Activated B cell treated with CpG ODN at 0.5 μM for 24 hours (primary cell): ENCODE measurements at places on chromosomes 13 and 19.
A peak's percentile ranks its signal among the peaks of the same experiment; 100 is the strongest.

- no peak for DNase-seq
Measured at GRCh38 chr13:29129616-29130015, 309.5 kb downstream of the MTUS2 start.

DNA sequence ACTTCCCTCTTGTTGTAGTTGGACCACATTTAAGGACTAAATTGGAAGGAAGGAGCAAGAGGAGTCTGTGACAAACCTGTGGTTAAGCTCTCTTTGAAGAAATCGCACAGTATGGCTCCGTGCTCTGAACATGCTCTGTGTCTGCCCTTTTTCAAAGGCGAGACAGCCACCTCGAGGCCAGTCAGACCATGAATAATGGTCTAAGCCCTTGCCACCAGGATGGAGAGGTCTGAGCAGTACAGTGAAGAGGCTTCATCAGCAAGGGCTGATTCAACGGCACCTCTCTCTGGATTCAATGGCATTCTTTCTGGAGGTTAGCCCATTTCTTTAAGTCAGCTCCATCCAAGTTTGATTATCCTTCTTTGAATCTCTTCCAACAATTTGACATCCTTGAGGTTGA, 30.9 kb downstream of the FAM216B start:
- DNase-seq, result no peak

DNA sequence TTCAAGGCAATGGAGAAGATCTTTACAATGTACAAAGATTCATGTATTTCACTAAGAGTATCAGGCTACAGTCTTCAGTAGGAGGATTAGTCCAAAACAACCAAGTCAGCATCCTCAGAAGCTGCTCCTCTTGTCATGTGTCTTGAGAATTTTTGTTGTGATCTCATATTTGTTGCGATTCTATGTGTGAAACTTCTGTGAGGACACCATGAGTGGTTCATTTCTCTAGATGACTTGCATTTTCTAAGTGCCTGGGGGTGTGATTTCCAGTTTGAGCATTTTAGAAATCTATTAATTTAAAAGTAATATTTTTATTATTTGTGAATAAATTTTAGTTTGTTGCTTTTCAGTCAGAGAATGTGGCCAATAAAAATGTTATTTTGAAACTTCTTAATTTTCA, 94.5 kb downstream of the RAP2A start:
- DNase-seq, result no peak

GRCh38 chr13:112690283-112690929, 568 bp downstream of the ATP11A start:
- DNase-seq, result peak; percentile 33

DNA sequence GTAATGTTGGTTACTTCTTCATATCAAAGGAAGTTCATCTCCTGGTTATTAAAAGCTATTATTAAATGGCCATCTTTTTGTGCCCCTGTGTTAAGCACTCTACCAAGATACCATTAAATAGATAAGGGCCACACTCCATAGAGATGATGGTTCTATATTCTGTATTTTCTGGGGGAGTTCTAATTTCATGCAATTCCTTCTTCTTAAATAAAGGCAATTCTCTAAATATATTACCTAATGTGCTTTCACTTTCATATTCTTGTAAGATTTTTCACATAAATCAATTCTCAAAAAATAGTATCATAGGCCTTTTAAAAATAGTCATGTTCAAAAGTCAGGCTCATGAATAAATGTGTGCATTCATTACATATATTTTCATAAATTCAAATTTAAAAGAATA, 47.0 kb upstream of the USPL1 start:
- DNase-seq, result no peak

DNA sequence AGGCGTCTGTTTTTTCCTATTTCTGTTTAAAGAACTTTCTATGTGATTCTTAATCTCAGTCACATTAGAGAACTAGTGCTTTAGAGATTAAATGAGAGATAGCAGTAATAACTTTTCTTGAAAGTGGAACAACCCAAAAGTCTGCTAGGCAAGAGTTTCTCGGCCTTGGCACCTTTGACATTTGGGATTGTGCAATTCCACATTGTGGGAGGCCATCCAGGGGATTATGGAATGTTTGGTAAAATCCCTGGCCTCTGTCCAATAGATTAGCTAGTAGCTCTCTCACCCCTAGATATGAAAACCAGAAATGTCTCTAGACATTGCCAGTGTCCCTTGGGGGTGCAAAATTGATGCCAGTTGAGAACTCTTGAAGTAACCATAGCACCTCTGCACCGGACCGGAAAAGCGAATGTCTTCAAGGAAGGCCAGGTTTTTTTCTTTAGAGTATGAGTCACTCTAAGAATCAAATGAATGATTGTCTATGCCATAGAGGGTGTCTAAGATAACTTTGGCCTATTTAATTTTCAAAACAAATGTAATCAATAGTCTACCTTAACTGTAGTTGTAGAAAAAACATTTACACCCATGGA, 45.0 kb upstream of the IL17D start:
- no peak for DNase-seq

GRCh38 chr19:31979362-31979761, 366.0 kb upstream of the ZNF507 start:
- no peak for DNase-seq

DNA sequence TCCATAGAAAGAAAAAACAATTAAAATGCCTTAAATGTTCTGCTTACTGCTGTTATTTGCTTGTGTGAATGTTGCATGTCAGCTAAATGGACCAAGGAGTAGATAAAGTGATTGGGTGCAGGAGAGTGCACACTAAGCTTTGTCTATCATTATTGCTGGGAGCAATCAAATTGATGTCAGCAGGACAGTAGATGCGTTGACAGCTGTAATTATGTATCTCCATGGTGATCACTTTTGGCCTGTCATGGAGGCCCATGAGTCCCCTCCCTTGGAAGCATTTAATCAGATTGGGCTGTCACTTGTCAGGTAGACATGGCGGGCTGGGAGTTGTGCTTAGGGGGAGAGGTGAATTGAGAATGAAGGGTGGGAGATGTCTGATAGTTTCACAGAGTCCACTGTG, 215.3 kb downstream of the PCCA start:
- no peak for DNase-seq

GRCh38 chr19:49343123-49343522, 7.9 kb downstream of the CD37 start:
- peak; percentile 14 for DNase-seq

DNA sequence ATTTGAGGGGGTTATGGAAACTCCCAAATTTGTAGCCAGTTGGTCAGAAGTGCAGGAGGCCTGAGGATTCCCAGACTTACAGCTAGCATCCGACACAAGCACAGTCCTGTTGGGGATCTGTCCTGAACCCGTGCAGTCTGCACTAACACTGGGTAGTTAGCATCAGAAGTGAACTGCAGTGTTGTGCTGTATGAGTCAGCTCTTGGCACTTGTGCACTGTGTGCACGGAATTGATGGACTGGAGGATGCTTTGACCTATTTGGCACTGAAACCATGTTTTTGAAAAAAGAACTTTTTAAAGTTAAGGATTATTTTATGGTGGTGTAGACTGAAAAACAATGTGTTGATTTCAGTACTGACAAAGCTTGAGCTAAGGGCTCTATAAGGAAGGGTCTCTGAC, 279.0 kb downstream of the NHLRC3 start:
- DNase-seq, result no peak

DNA sequence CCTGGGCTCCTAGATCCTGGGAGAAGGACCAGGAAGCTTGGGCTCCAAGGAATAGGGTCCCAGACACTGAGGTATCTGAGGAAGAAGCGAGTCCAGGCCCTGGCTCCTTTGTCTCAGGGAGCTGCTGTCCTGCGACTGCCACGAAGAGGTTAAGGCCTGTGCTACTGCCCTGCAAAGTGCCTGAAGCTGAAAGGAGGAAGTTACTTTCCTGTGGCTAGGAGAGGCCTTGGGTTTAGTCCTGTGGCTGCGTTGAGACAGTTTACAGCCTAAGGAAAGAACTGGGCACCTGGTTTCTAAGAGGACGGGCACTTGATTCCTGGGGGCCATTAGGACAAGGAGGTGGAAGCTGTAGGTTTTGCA, 2.8 kb downstream of the MYADM start:
- peak; percentile 34 for DNase-seq

- DNase-seq, result no peak
Measured at GRCh38 chr13:23901365-23901764, 4.1 kb upstream of the C1QTNF9B start.

GRCh38 chr13:27953676-27954405, 15.3 kb downstream of the CDX2 start:
- peak; percentile 73 for DNase-seq

- no peak for DNase-seq
Measured at GRCh38 chr13:43776006-43776405, 10.8 kb downstream of the ENOX1 start.

GRCh38 chr13:33782631-33783030, 35.3 kb upstream of the RFC3 start:
- DNase-seq, result no peak

- DNase-seq, result no peak
Measured at GRCh38 chr13:66663711-66664110, 566.4 kb downstream of the PCDH9 start.

DNA sequence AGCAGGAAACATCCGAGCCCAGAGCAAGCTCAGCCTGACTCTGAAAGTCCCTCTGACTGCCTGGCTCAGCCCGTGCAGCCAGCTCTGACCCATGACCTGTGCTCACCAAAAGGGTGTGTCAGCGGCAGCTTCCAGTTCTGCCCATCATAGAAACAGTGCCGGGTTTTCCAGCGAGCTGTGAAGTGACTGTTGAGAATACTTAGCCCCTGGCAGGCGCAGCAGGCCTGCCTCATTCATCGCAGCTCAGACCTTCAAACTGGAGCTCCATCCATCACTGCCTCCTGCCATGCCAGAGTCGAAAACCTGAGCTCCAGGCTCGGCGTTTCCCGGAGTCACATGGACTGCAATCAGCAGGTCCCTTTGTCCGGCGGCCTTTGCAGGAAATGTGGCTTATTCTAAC, 16.3 kb upstream of the GSX1 start:
- no peak for DNase-seq

DNA sequence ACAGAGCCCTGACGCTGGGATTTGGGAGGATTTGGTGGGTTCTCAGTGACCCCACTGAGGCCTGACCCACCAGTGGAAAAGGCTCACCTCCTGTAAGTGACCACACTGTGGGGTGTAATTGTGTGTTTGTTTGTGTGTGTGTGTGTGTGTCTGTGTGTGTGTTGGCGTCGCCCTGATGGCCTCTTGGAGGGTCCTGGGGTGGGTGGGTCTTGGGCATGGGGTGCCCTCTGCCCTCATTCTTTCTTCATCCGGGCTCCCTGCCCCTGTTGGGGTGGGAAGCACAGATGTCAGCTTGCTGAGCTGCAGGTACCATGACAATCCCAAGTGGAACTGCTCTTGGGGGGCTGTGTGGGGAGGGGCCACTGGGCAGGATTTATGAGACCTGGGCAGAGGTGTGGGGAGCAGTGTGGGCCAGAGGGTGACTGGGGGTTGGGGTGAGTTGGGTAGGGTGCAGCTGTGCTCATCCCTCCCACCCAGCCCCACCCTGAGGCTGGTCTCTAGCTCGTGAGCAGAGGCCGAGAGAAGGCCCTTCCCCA, 22.8 kb downstream of the WTIP start:
- no peak for DNase-seq

DNA sequence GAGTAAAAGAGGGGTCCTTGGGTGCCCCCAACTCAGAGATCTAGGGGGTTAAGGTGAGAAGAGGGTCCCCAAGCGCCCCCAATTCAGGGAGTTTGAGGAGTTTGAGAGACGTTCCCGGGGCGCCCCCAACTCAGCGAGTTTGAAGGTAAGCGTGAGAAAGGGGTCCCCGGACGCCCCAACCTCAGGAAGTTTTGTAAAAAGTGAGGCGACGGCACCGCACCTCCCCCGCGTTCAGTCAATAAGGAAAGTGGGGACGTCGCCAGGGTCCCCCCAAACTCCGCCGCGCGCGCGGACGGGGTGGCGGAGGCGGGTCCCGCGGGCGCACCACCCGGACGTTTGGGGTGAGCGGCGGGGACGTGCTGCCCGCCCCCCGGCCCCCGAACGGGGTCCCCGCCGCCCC, 353 bp downstream of the RFX2 start:
- no peak for DNase-seq

DNA sequence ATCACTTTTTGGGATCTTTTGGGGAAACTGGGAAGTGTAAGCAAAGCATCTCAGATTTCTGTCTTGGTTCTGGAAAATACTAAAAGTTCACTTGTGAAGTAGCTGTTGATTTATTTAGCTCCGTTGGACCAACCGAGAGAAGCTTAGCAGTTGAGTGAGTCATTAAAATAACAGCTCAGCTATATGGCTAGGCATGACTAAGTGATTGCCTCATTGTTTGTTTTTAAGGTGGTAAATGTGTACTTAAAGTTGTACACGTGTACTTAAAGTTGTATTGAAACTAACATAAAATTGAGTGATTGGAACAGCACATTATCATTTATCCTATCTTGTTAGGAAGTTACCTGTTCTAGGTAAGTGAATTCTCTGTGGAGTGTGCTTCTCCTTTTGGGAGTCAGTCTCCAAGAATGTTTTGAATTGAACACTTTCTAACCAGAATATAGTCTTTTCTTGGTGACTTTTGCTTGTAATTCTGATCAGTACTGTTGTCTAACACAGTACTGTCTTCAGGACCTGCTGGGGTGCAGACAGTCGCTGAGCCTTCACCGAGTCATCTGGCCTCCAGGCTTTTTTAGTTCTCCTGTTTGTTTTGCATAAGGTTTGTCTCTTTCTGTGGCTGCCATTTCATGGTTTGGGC, 2.9 kb upstream of the DCUN1D2 start:
- no peak for DNase-seq

DNA sequence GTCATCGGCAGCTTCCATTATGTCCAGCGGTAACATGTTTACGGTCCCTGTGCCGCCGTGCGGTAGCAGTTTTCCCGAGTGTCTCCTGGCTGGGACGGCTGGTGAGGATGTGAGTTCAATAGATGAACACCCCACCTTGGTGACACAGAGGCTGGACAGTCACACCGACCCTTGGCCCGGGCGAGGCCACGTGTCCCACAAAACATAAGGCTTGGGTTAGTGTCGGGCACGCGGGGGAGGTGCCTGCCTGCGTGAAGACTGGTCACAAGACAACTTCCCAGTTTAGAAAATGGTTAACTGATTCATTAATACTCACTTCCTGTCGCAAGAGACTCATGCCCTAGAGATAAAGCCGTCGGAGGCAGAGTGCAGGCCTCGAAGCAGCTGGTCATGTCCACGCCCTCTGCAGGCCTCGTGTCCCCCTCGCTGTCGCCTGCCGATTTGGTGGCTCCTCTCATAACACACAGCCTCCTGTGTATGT, 17.2 kb downstream of the RASA3 start:
- no peak for DNase-seq

DNA sequence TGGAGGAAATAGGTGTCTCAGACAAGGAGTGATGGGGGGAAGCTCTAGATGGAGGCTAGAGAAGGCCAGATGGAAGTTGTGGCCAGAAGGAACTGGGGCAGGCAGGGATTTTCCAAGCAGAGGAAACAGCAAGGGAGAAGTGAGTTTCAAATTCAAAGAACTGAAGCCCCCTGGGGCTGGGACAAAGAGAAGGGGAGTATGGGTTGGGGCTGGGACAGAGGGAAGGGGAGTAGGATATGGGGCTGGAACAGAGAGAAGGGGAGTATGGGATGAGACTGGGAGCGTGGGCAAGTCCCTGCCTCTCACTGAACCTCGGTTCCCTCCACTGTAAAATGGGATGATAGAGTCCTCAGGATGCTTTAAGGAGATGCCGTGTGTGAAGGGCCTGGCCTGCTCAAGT, 1.9 kb upstream of the GTF2F1 start:
- DNase-seq, result no peak

GRCh38 chr13:113934576-113934975, 39.3 kb downstream of the C13orf46 start:
- no peak for DNase-seq
